Mesothelial cell of epicardium (in vitro differentiated cells): ENCODE measurements at places on chromosomes 13 and 19. TPM values are rescaled to one million over a fixed set of nuclear protein-coding genes. Genes with fewer than 3 reads are reported as not detected.

Gene ZNF805
- total RNA-seq = 20.8 to 23.3 TPM (median 21.1 TPM) in 3 replicates

Gene SOX21
- total RNA-seq = not detected in 3 replicates

DNA sequence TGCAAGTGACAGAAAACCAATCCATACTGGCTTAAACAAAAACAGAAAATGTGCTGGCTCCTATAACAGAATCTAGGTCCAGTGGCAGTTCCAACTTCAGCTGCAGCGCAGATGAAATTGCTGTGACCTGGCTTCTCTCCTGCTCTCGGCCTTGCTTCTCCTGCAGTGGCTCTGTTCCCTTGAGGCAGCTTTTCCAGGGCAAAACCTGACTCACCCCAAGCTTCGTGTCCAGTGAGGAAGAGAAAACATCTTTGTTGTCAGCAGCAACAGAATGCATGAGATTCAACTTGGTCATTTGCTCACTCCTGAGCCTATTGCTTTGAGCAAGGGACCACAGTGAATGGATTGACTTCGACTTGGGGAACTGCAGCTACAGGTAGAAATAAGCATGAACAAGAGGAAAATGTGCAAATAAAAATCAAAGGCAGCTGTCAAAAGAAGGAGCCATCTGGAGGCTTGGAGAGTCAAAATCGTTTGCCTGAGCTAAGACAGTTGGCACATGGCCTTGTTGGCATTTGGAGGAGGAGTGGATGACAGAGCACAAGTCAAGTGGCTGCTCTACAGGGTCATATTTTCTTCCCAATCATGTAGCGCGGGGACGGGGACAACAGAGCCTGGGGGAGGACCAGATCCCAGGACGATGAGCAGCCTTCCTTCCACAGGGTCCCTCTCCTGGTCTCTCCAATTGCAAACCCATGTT is 523.4 kb downstream of the FGF9 start:
- no peak for DNase-seq

GRCh38 chr13:99065235-99066015 is 87.6 kb upstream of the DOCK9 start:
- no peak for DNase-seq

DNA sequence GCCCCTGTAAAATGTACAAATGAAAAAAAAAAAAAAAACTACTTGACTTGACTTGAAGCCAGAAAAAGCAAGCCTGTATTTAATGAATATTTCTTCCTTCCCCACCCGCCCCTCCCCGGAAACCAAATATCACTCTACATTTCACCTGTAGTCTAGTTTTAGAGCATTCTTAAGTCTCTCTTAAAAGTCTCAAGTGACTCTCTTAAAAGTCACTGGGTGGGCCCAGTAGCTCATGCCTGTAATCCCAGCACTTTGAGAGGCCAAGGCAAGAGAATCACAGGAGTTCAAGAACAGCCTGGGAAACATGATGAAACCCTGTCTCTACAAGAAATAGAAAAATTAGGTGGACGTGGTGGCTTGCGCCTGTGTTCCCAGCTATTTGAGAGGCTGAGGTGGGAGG is 72.0 kb downstream of the TSC22D1 start:
- DNase-seq = no peak

DNA sequence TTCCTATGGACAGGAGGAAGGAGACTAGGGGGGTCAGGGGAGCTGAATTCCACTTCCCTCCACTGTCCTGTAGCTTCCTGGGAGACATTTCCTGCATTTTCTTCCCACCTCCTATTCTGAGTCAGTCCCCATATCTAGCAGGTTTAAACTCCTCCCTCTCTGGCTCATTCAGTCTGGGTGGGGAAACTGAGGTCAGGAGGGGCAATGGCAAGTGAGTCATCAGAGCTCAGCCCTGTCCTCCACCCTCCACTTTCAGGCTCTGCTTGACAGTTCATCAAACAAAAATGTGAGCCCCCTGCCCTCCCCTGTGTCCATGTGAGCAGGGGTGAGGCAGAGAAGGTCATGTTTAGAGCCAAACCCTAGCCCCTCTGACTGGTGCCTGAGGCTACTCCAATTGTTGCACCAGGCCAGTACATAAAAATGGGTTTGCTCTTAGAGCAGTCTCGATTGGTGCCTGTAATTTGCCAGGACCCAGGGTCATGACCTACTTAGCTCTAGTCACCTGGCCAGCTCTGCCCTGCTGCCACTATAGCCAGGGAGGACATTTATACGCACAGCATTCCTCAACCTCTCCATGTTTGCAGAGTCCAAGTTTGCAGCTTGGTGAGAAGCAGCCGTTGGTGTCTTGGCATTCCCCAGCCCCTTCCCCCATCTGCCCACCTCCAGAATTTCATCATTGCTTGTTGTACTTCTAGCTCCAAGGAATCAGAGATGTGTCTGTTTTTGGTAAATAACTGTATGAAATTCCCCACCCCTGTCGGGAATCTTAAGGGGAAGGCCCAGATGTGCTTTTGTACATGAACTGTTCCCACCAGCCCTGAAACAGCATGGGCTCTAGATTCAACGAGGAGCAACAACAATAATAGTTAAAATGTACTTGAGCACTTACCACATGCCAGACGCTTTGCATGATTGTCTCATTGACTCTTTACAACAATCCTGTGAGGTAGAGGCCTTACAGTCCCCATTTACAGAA is 20.7 kb downstream of the SAMD4B start:
- DNase-seq = no peak

DNA sequence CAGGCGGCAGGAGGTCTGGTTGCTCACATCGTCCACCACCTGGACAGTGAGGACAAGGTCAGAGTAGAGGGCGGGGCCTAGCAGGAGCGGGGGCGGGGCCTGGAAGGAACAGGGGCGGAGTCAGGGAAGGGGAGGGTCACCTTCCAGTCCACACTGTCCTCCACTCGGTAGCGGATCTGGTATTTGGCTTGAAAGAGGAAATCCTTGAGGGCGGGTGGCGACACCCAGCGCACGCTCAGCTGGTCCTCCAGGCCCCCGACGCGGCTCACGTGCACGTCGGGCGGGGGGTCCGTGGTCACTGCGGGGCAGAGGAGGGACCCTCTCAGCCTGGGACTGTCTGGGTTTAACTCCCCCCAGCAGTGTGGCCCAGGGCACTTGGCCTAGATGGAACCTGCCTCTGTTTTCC is 8.2 kb downstream of the REX1BD start:
- no peak for DNase-seq

DNA sequence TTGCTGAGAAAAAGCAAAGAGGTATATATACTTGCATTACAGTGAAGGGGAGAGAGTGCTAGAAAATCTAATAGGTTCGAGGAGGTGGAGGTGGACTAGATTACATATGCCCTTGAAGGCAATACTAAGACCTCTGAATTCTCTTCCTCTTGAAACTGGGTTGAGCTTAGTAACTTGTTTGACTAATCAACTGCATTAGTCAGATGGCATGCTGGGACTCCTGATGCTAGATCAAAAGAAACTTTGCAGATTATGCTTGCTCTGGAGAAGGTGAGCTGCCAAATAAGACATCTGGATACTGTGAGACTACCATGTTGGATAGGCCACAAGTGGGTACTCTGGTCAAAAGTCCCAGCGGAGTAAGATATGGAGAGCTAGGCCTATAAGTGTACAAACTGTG is 331.3 kb downstream of the KLF5 start:
- no peak for DNase-seq

DNA sequence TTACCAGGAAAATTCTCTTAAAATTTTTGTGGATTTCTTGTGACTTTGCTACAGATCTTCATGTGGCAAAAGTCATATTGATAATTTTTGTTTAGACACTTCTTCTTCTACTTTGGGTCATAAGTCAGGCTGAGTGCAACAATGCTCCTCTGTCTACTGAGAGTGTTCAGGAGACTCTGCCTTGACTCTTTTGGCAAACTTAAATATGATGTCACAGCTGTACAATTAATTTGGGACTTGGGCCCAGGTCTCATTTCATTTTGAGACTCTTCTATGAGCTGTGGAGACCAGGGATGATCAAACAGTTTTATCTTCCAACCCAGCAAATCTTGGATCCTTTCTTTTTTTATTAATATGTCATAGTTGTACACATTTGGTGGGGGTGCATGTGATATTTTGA is 19.7 kb upstream of the IPO5 start:
- no peak for DNase-seq

GRCh38 chr19:8231073-8231604 is 22.0 kb downstream of the CERS4 start:
- DNase-seq = no peak

GRCh38 chr19:7069042-7069903 is at the start of gene ZNF557:
ZNF557 (plus strand) TSS chr19:7069703; CDS start chr19:7075075, 5,372 bp downstream.
- peak; percentile 98 for DNase-seq

DNA sequence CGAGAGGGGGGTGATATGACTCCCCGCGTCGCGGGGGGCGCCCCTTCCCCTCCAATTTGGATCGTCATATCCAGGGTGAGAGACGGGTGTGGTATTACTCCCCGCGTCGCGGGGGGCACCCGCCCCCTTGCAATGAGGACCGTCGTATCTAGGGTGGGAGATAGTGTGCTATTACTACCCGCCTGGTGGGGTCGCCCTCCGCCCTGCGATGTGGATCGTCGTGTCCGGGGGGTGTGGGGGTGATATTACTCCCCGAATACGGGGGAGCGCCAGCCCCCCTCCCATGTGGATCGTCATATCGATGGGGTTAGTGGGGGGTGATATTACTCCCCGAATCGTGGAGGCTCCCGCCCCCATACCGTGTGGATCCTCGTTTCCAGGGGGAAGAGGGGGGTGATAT is 29.2 kb upstream of the RGCC start:
- DNase-seq = no peak

DNA sequence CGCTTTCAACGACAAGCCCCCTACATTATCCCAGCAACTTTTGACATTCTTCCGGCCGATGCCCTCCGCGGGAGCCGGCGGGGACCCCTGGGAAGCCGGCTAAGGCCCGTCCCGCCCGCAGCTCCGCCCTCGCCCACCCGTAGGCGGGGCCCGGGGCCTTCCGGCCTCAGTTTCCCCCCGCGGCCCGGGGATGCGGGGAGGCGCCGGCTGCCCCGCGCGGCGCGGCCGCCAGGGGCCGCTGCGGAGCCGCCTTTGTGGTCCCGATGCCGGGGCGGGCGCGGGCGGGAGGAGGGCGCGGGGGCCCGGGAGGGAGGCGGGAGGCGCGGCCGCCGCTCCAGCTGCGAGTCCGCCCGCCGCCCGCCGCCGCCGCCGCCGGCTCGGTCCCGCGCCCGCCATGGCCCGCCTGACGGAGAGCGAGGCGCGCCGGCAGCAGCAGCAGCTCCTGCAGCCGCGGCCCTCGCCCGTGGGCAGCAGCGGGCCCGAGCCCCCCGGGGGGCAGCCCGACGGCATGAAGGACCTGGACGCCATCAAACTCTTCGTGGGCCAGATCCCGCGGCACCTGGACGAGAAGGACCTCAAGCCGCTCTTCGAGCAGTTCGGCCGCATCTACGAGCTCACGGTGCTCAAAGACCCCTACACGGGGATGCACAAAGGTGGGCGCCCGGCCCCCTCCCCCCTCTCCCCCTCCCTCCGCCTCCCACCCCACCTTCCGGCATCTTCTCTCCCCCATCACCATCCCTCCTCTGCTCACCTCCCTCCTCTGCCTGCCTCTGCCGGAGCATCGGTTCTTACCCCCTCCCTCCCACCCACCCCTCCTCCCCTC is at the start of gene CELF5:
Gene CELF5 (plus strand): TSS at position 316 of the 823 bp plus-strand sequence. CDS start 79 bp downstream, at position 395.
- DNase-seq = peak; percentile 71

GRCh38 chr13:27347211-27347772 is 76.7 kb downstream of the RASL11A start:
- no peak for DNase-seq

DNA sequence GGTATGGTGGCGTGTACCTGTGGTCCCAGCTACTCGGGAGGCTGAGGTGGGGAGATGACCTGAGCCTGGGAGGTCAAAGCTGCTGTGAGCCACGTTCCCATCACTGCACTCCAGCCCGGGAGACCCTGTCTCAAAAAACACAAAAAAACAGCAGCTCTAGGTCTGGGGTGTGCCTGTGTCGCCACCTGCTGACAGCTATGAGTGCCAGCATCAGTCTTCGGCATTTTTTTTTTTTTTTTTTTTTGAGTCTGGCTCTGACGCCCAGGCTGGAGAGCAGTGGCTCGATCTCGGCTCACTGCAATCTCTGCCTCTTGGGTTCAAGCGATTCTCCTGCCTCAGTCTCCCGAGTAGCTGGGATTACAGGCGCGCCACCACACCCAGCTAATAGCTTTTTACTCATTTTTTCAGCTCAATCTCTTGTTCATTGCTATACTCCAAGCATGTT is 10.1 kb downstream of the AP2S1 start:
- peak; percentile 68 for DNase-seq

GRCh38 chr19:31315652-31316051 is 33.6 kb downstream of the TSHZ3 start:
- DNase-seq = no peak
